ENCODE measurements at places on chromosomes 3 and 15.

DNA sequence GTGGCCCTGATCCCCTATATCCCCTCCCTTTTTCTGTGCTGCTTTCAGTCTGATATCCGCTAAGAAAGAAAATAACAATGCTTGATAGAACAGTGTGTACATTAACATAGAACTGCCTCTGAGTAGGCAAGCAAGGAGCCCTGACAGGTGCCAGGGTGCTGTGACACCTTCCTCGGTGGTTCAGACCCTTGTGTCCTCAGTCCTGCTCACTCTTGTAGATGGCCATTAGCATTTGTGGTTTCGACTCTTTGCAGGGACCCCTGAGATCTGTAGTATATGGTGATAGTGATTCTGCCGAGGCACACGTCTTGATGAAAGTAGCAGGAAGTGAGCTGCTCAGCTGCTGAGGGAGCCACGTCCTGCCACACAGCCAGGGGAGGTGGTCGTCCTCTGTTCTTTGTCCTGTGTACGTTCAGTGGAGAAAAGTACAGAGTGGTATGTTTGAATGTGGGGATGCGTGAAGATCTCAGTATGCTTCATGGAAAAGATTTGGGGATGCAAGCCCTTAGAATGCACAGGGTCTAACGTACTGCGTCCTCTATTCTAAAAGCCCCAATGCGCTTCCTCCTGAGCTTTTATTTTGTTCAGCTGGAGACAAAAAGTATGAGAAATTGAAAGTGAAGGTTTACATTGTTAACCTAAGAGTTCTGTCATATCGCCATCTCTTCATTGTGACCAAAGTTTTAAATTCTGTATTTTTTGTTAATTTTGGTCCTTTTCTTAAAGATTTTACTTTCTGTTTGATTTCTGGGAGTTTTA, 35.4 kb downstream of the PXYLP1 start:
- no peak for DNase-seq

- no peak for DNase-seq
Measured at GRCh38 chr3:121914081-121914998, 20.1 kb downstream of the SLC15A2 start.

- DNase-seq, result no peak
Measured at GRCh38 chr3:114207768-114208167, 28.9 kb upstream of the DRD3 start.

- no peak for DNase-seq
Measured at GRCh38 chr3:100737334-100737733, 28.0 kb downstream of the TFG start.

- DNase-seq, result no peak
Measured at GRCh38 chr3:113277414-113277813, 66.1 kb downstream of the BOC start.

DNA sequence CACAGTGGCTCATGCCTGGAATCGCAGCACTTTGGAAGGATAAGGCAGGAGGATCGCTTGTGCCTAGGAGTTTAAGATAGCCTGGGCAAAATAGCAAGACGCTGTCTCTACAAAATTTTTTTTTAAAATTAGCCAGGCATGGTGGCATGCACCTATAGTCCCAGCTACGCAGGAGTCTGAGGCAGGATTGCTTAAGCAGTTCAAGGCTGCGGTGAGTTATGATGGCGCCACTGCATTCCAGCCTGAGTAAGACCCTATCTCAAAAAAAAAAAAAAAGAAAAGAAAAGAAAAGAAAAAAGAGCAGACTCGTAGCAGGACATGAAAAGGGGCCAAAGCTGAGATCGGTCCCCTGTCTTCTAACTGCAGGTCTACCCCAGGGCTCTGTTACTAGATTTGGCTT, 18.9 kb downstream of the SRGAP3 start:
- no peak for DNase-seq

GRCh38 chr3:61110576-61110975, 140.7 kb downstream of the FHIT start:
- no peak for DNase-seq

DNA sequence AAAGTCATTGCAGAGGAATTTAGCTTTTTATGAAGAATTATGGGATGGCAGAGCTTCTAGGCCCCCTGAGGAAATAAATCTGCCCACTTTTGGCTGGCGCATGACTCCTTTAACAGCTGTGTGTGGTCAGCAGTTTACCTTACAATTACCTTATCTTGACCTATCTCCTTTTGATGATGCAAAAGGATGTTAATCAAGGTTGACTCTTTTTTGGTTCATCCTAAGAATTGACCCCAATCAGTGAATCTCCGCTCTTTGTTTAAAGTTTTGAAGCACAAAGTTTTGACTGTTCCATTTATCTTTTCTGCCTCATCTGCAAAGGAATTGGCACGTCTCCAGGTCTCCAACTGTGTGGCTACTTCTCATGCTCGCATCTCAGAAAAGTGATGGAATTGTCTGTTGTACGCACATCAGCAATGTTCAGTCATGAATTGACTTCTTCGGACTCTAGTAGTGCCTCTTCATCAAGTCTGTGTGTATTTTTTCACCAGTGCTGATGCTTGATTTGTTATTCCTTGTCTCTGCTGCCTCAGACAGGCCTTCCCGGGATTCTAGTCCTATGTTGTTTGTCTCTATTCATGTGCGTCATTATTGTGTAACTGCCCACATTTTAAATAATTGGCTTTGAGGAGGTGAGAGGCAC, 196.2 kb upstream of the CFAP20DC start:
- DNase-seq, result no peak

GRCh38 chr3:110494728-110495127, 576.9 kb upstream of the NECTIN3 start:
- DNase-seq, result no peak

- no peak for DNase-seq
Measured at GRCh38 chr15:63519041-63519440, 14.6 kb downstream of the USP3 start.

GRCh38 chr15:58475573-58476524, 44.1 kb downstream of the LIPC start:
- DNase-seq, result no peak

- peak; percentile 41 for DNase-seq
Measured at GRCh38 chr3:139427283-139428060, 38.0 kb upstream of the COPB2 start.

GRCh38 chr15:40999190-40999589, 45.9 kb downstream of the CHAC1 start:
- DNase-seq, result peak; percentile 40

DNA sequence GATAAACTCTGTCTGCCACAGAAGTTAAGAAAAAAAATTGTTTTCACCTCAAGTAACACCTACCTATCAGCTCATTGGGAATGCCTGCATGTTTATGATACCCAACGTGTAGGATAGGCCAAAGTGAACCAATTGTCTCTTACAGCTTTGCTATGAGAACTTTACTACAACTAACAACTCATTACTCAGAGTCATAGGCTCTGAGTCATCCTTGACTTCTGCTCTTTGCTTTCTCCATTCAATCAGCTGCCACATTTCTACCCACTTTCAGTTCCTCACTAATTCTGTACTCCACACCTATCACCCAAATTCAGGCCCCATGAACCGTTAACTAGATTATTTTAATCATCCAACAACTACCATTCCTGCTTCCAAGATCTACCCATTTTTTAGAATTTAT, 843.9 kb downstream of the TUSC7 start:
- DNase-seq, result no peak

GRCh38 chr15:94253742-94254141, 22.4 kb downstream of the MCTP2 start:
- DNase-seq, result no peak

DNA sequence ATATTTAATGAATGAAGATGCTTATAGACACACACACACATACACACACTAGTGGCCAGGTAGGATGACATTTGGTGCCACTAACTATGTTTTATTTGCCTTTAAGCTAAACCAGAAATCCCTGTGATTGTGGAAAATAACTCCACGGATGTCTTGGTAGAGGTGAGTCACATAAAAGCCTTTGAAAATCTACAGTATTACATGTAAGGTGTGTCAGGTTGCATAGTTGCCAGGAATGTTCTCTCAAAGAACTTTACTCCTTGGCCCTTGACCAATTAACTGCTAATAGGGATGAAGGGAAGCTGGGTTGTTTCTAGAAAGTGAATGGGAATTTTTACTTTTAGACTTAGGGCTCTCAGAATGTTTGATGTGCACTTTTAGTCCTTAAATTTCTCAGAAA, 9.9 kb downstream of the ZBED2 start:
- no peak for DNase-seq

- DNase-seq, result no peak
Measured at GRCh38 chr3:5115506-5116162, 6.5 kb upstream of the ARL8B start.

Data from SW 1271 (cell line).